Activated T-cell treated with anti-CD3 and anti-CD28 coated beads for 24 hours (primary cell): ENCODE measurements at places on chromosomes 2 and 18.
A peak's percentile ranks its signal among the peaks of the same experiment; 100 is the strongest.

DNA sequence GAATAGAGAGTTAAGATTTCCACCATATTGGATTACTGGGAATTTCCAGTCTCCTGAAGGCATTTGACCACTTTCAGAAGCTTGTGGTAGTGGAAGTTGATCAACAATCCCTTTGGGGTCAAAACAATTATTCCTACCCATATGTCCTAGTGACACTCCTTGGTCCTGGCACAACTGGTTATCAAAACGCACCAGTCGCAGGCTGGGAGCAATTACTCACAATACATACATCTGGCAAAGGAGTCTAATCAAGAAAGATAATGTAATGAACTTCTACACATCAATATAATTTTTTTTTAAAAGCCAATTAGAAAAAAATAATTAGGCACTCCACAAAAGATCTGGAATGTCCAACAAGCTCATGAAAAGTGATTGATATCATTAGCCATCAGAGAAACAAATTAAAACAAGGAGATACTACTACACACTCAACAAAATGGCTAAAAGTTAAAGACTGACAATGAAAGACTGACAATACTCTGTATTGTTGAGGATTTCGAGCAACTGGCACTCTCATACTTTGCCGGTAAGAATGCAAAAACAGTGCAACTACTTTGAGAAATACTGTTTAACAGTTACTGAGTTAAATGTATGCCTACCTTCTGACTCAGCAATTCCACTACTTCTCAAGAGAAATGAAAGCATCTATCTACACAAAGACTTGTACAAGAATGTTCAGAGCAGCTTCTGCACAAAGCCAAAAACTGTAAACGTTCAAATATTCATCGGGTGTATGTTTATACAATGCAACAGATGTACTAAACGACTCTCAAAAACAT lies 2.0 kb downstream of the INO80C start:
- no peak for DNase-seq

- DNase-seq = no peak
Observed at GRCh38 chr2:70528929-70529328, 24.7 kb downstream of the TGFA start.

DNA sequence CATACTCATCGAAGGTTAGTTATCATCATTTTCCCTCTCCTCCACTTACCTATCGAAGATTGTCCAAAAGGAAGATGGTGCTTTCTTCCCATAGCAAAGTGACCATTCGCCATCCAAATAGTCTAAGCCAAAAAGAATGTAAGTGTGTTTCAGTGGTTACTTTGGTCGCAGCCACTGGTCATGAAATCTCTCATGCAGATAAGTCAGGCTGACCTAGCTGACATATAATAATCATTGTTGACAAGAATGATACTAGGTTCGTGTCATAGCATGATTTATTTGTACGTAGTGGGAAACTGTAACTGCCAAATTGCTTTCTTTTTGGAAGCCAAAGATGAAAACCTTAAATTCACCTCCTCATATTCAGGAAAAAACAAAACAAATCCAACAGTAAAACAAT lies 89.6 kb upstream of the PMAIP1 start:
- no peak for DNase-seq

- DNase-seq = no peak
Observed at GRCh38 chr2:27638037-27638637, 9.3 kb downstream of the GPN1 start.

DNA sequence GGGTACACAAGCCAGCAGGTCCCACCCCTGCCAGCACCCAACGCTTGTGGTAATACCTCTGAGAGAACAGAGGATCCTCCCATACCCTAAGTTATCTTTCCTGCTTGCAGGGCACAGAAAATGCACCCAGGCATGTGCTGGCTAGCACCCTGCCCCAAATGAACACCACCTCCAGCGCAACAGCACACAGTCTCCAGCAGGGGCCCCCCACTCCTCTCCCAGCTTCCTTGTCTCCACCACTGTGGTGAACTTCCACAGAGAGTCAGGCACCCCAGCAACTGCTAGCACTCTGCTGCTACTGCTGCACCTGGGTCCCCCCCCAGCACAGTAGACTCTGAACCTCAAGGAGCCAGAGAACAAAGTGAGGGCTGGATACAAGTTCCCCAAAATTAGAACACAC lies 216.8 kb upstream of the CNTNAP5 start:
- DNase-seq = no peak

DNA sequence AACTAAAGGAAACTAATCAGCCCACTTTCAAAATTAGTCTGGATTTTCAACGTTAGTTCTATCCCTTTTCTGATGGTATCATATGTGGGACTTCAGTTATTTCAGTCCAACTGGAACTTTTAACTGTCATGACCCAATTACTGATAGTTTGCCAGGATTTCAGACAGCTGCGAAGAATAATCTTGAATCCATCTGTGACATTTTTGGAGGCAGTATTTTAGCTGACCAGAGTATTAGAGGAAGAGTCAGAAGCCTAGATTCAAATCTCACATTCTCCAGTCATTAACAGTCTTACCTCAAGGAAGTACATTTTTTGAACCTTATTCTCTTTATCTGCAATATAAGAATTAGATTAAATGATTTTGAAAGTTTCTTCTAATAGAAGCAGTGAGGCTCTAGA lies 81.3 kb downstream of the PTRHD1 start:
- DNase-seq = no peak

- DNase-seq = no peak
Observed at GRCh38 chr2:236055471-236055870, 112.7 kb downstream of the GBX2 start.

GRCh38 chr2:133718688-133719201 lies 150.5 kb upstream of the NCKAP5 start:
- DNase-seq = no peak

DNA sequence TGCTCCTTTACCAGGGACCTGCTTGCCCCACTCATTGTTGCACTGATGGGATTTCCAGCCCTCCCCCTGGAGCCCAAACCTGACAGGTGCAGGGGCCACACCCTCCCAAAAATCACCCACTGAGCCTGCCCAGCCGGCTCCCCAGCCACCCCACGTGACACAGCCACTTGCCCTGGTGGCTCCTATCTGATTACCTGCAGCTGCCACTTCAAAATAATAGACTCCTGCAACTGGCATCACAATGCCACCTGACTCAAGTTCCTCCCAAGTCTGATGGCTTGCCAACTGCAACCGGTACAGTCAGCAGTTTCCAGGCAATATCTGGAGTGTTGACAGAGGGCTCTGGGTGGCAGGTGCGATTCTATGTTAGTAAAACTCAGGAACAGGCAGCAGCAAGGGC lies 66.2 kb downstream of the CRACDL start:
- DNase-seq = no peak

- DNase-seq = no peak
Observed at GRCh38 chr2:38464971-38465788, 88.1 kb upstream of the ATL2 start.

DNA sequence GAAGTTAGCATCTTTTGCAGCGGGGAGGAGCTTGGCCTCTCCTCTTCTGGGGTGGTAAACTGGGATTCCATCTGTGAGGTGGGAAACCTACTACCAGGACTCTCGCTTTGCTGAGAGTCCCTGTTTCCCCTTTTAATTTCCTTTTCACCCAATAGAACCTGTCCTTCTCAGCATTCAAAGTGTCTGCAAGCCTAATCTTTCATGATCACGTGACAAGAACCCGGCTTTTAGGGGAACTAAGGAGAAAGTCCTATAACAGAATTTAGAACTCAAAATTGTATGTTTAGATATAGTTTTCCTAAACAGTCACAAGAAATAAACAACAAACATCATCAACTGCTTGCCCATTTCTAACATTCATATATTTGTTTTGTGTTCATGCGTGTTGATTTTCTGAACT lies 103.6 kb upstream of the CDH19 start:
- DNase-seq = no peak

DNA sequence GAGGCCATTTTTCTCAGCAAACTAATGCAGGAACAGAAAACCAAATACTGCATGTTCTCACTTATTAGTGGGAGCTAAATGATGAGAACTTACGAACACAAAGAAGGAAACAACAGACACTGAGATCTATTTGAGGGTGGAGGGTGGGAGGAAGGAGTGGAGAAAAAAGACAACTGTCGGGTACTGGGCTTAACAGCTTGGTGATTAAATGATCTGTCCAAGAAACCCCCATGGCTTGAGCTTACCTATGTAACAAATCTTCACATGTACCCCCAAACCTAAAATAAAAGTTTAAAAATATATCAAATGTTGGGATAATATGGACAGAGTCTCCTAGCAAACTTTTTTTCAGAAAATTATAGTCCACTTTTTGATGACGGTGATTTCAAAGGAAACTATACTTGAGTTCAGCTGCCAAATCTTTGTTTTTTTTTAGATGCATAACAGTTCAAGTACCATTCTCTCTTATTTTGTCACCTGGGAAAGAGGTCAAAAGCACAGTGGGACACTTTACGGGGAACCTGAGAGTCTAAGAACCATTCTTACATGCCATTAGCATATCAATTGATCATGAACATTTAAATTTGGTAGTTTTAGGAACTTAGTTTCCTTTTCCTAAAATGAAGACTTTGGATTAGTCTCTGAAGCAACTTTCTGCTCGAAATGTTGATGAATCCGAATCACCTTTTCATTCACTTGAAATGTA lies 835.0 kb downstream of the NRXN1 start:
- no peak for DNase-seq

DNA sequence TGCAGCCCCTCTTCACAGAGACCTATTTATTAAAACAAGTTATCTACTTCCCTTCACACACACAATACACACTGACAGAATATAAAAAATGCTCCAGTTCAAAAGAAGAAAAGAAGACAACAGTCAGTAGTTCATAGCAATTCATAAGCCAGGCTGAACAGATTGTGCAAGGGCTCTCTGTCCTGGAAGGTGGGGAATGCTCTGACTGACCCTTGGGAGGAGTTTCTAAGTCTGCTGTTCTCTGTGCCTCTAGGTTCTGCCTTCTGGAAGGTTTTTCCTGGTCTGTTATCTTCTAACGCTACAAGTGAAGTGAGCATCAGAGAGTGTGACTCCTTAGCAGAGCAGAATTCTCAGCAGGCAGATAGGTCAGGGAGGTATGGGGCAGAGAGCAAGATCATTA lies 35.7 kb downstream of the SP3 start:
- DNase-seq = no peak

DNA sequence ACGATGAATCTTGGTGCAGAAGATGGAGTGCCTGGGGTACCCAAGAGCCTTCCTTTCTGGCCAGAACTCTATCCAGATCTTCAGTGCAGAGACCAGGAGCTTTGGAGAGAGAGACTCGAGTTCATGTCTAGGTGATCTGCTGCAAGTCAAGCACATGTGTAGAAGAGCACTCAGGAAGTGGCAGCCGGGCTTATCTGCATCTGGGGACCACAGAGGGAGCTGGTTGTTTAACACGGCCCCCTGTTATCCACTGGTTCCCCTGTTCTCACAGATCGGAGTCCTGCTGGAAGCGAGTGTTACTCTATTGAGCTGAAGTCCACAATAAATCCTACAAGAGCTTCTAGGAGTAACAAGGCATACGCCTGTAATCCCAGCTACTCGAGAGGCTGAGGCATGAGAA lies 128.3 kb downstream of the ACOXL start:
- DNase-seq = no peak

DNA sequence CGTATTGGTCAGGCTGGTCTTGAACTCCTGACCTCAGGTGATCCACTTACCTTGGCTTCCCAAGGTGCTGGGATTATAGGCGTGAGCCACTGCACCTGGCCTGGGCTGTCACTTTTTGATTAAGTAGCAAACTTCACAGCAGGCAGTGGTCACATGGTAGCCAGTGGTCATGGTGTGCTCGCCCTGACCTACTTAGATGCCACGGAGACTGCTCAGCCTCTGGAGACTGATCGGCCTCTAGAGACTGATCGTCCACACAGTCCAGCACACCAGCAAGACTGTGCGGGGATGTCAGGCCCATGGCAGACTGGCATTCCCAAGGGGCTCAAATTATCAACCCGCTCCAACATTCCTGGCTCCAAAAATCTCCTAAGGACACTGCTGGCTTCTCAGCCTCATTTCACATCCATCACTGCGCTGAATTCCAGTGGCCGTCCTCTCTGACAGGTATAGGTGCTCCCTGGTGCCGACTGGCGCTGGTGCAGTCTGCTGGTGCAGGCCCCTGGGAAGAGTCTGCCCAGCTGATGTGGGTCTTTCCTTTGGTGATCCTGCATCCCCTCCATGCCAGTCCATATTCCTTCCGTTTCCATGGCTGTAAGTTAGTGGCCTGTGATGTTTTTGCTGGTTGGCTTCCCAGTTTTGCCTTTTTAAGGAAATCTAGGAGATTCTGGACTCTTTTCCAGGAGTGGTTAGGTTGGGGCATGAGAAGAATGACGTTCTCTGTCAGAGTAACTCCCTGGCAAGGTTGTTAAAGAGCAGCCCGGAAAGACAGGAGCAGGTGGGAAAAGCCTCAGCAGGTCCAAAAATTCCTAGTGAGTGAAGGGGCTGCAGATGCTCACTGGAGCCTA lies 374.5 kb upstream of the HS6ST1 start:
- no peak for DNase-seq

DNA sequence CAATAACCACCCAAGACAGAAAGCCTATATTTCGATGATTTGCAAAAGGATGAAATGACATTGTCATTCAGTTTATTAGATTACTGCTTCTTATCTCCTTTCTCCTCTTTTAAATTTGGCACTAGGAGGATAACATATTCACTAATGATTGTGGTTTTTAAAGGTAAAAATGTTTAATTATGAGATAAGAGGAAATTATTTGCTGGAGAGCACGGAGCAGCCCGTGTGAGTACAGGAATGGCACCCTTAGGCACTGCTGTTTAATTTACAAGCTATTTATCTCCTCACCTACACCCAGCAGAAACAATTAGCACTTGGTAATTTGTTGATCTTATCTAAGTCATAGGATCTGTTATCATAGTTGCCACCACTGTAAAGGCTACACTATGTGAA lies 87.4 kb upstream of the SP3 start:
- DNase-seq = no peak

GRCh38 chr18:13726972-13727331 lies 479 bp downstream of the RNMT start:
- DNase-seq = peak; percentile 14

- DNase-seq = no peak
Observed at GRCh38 chr2:187509667-187510417, 44.4 kb downstream of the TFPI start.

GRCh38 chr18:55069497-55069896 lies 110.2 kb upstream of the CCDC68 start:
- no peak for DNase-seq

DNA sequence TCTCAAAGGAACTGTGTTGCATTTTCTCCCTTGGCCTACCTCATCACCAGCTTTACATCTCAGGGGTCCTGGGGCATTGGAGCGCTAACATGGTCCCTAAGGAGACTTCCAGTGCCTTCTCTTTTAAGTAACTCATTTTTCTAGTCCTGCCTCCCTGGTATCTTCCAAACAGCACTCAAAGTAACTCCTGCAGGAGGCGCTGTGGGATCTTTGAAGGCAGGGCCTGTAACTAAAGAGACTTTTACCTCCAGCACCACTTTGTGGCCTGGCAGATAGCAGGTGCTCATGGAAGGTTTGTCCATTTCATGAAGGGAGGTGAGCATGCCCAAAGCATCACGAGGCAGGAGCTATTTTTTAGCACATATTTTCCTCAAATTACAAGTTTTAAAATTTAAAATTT lies 411.0 kb upstream of the GYPC start:
- DNase-seq = peak; percentile 11
